Activated CD4-positive, CD25-positive, alpha-beta regulatory T cell (primary cell): ENCODE measurements at places on chromosomes 7 and 10.

DNA sequence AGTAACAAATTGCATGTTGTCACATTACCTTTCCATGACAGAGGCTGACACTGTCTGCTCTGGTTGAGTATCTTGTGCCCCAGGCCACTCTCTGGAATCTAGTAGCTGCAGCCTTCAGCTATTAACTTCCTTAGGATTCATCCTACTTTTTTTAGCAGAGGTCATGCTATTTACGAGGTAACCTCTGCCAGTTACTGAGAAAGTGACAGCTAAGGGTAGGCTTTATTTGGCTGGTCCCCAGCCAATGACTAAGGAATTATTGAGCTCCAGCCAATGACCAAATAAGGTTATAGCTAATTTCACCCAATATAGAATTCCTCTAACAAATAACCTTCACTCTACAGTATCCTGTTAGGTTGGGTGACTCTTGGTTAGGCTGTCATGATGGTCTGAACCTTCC, 1361.7 kb downstream of the XPNPEP1 start:
- no peak for DNase-seq

GRCh38 chr10:61815496-61815895, 86.0 kb upstream of the ARID5B start:
- no peak for DNase-seq

DNA sequence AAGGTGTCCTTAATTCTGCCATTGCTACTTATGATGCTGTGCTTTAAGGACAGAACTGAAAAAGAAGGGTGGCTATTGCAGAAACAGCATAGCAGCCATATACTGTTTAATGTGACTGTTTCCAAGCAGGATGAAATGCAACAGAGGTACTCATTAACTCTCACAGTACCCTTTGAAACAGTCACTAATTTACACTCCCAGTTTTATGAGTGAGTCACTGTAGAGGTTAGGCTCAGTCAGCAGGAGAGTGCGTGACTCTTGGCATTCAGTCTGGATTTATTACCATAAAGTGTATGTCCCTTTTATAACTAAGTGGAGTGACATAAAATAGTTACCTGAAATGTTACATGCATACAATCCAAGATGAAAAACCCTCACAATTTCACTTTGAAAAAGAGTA, 27.7 kb downstream of the ALDH18A1 start:
- no peak for DNase-seq

GRCh38 chr10:92832998-92833650, 15.2 kb upstream of the EXOC6 start:
- DNase-seq = no peak

GRCh38 chr10:14499601-14499904, 168.8 kb upstream of the FRMD4A start:
- no peak for DNase-seq

- no peak for DNase-seq
These were observed 669 bp downstream of the PI4K2A start for GRCh38 chr10:97640868-97641811.

DNA sequence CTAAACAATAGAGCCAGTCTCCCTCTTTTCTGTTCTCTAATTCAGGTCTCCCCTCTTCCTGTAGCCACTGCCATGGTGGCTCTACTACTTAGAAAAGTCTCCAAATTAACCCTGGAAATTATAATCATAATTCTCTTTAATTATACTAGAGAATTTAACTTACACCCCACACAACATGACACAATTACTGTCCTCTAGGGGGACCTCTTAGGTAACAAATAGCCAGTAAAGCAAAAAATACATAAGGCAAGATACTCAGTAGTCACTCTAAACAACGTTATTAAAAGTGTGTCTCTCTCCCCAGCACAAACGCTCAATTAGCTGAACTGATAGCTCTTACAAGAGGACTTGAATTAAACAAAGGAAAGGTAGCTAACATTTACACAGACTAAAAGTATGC, 44.3 kb upstream of the ZNF107 start:
- no peak for DNase-seq

- DNase-seq = no peak
These were observed 32.5 kb downstream of the CCDC6 start for GRCh38 chr10:59873896-59874295.

GRCh38 chr7:36972140-36972518, 247.8 kb upstream of the AOAH start:
- no peak for DNase-seq

GRCh38 chr7:46545790-46546189, 624.7 kb upstream of the IGFBP3 start:
- no peak for DNase-seq

DNA sequence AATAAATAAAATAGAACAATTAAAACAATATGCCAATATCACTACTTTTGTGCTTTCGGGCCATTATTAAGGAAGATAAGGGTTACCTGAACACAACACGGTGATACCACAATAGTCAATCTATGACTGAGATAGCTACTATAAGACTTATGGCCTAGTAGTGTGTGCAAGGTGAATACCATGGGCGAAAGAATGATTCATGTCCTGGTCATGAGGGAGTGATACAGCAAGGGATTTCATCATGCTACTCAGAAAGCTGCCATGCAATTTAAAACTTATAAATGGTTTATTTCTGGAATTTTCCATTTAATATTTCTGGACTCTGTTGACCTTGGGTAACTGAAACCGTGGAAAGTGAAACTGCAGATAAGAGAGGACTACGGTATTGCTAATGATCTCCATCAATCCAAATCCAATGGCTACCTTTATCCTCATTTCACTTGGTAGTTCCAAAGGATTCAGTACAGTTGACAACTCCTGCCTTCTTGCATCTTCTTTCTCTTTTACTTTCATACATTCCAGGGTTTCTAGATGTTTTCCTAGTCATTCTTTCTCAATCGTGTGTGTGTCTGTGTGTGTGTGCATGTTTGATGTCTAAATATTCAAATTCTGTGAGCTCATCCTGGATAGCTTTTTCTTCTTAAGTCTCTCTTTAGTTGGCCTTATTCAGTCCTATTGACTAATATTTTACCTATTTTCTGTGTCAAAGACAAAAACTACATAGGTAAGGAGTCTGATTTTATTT, 100.5 kb upstream of the MAGI2 start:
- no peak for DNase-seq

GRCh38 chr7:19565602-19566001, 143.2 kb downstream of the POLR1F start:
- DNase-seq = no peak

DNA sequence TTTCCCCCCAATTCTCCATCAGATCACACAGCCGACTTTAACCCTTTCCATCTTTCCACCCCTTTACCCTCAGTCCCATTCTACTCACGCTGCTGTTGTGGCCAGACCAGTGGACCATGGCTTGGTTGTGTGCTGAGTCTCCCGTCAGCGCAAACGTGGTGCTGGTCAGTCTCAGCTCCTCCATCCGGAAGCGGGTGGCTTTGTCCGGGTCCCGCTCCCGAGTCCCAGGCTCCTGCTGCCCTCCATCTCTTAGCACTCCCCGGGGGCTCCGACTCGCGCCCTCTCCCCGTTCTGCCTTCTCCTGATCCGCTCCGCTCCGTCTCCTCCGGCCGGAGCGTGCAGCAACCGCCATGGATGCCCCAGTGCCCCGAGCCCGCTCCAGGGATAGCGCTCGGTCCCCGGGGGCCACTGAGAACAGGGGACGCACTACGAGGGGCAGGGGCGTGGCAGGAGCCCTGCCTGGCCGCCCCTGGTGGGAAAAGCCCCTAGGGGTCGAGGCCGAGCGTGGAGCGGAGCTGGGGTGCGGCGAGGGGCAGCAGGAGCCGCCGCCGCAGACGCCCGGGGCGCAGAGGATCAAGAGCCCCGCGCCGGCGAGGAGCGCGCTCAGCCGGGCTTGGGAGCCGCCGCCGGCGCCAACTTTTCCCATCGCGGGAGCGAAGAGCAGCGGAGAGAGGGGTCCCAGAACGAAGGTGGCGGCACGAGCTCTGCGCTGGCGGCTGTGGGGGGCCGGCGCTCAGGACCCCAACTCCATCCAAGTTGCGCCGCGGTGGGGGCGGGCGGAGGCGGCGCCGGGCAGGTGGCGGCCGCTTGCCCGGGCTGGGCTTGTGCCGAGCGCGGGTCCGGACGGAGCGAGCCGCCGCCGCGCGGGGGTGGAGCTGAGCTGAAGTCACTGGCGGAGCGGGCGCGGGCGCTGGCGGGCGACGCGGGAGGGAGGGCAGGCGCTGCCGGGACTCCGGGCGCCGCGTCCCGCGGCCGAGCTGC, at the start of gene SORCS1:
TSS of gene SORCS1 (minus strand) at position 826 of the 981 bp plus-strand sequence.
- no peak for DNase-seq

- DNase-seq = no peak
These were observed 319.2 kb downstream of the PARD3 start for GRCh38 chr10:34495938-34496337.

GRCh38 chr7:74105992-74106391, 22.4 kb downstream of the LIMK1 start:
- no peak for DNase-seq

DNA sequence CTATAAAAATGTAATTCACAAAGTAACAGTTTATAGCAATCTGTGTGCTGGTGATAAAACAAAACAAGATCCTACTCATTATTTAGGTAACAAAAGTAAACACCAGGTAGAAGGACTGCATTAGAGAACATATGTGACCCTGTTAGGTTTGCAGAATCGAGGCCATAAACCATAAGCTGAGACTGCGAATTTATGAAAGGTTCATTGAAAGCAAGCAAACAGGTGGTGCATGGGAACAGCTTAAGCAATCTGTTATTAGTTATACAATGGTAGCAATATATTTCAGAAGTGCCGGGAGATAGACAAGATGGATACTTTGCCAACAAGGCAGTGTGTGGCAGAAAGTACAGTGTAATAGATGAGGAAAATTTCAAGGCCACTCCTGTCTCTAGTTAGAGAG, 23.5 kb upstream of the FAM133B start:
- DNase-seq = no peak

DNA sequence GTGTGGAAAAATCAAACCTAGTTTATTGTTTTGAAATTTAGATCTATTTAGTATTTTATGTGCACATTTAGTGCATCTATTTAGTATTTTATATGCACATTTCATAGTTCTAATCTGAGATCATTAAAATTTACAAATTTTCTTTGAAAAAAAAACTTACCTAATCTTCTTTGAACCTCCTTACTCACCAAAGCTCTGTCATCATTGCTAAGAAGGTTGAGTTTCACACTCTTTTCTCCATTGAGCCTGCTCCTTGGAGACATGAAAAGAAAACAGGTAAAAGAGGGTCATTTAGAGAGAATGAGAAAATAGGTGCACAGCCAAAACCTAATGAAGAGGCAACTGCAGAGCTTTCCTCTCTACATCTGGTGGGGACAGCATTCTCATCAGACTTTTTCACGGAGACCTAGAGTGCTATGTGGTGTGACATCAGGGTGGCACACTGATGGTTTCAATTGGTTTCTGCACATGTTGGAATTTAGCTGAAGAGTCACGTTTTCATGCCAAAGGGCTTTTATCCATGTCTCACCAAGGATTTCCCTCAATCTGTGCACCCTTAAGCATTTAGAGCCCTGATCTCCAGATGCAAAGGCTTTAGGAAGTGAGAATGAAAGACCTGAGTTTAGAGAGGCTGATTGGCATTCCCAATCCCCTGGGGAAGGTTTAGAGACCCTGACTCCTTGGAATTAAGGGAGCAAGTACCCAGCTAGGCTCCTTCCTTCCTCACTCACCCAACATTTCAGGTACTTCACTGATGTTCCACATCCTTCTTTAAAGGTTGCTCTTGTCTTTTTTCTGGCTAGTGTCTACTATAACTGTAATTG, 89.2 kb upstream of the CAPZA2 start:
- no peak for DNase-seq

GRCh38 chr10:102457591-102458150, 6.3 kb upstream of the C10orf95 start:
- DNase-seq = no peak

DNA sequence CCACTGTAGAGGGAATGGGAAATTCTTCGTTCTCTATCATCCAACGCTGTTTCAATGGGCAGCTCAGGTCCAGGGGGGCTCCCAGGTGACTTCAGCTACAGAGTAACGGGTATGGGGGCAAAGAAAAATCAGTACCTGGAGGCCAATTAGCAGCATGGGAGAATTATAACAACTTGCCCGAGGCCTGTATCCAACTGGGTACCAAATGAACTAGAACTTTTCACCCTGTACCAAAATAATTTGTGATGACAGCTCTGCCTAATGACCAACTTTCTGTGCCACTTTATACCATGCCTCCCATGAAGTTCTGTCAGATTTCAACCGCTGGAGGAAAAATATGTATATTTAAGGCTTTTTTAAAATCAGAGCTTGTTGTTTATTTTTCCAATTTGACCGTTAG, 467.1 kb downstream of the PARD3 start:
- DNase-seq = no peak

GRCh38 chr7:98211221-98211675, at the start of gene BHLHA15:
Gene BHLHA15 (plus strand): TSS chr7:98211439. CDS start chr7:98212310, 871 bp downstream.
- peak; percentile 15 for DNase-seq

DNA sequence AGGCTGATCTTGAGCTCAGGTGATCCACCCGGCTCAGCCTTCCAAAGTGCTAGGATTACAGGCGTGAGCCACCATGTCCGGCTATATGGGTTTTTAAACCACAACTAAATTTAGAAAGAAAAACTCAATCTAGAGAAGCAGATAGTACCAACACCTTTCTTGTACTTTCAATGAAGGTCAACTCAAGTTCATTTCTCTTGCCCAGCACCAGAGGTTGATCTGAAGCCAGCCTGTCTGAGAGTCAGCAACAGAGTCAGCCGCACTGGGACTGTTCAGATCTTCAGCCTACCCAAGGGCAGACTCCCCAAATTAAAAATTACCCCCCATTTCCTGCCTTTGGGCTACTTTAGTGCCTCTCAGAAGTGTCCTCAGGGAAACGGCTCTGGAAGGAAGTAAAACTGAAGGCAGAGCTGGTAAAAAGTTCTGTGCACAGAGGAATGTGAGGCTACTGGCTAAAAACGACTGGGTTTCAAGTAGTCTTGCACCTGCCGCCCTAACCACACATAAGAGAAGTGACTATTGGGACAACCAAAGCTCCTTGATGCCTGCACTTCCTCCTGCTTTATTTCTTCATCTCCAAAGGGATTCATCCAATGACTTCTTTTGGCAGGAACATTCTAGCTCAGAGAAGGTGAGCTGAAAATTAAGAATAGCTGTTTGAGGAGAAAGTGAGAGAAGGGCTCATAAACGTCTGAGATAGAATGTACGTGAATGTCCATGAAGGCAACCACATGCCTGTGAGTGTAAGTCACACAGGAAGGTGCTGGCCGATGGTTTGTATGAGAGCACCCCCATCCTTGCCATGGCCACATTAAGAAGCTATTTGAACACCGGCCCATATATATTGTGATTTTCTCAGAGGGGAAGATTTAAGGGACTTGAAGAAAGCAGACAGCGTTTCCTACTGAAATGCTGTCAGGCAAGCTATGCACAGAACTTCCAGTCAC, 142.4 kb upstream of the PRR15 start:
- DNase-seq = no peak

- DNase-seq = no peak
These were observed 29.3 kb upstream of the HECW1 start for GRCh38 chr7:43083106-43083505.

DNA sequence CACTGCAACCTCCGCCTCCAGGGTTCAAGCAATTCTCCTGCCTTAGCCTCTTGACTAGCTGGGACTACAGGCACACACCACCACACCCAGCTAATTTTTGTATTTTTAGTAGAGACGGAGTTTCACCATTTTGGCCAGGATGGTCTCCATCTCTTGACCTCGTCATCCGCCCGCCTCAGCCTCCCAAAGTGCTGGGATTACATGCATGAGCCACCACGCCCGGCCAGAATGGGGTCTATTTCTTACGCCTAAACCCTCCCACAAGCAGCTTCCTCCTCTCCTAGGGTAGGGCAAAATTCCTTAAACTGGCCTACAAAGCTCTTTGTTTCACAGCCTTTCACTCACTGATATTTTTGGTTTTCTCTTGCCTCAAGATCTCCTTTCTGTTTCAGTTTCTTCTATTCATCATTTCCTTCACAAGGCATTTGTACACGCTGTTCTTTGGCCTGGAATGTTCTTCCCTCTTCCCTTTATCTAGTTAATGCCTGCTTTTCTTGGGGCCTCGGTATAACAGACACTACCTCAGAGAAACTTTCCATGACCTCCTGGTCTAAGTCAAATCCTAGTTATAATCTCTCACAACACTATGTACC, 6.7 kb downstream of the CPEB3 start:
- no peak for DNase-seq
